ENCODE measurements at places on chromosomes 16 and 17.
A peak's percentile ranks its signal among the peaks of the same experiment; 100 is the strongest.

DNA sequence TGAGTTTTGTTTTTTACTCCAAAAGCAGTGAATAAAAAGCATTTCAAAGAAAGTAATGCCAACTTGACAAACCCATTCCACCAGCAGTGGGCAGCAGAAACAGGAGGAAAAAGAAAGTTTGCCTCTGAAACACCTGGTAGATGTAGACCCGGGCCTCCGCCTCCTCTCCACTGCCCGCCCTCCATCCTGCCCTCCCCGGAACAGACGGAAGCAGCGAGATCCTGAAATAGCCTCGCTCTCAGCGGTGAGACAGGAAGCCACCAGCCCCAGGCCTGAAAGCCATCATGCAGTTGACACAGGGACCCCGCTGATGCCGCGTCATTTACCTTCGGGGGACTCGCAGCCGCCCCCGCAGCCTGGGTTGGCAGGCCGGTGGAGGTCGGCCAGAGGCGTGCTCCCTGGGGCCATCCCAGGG lies 67.8 kb downstream of the C16orf78 start:
- DNase-seq: peak; percentile 61

DNA sequence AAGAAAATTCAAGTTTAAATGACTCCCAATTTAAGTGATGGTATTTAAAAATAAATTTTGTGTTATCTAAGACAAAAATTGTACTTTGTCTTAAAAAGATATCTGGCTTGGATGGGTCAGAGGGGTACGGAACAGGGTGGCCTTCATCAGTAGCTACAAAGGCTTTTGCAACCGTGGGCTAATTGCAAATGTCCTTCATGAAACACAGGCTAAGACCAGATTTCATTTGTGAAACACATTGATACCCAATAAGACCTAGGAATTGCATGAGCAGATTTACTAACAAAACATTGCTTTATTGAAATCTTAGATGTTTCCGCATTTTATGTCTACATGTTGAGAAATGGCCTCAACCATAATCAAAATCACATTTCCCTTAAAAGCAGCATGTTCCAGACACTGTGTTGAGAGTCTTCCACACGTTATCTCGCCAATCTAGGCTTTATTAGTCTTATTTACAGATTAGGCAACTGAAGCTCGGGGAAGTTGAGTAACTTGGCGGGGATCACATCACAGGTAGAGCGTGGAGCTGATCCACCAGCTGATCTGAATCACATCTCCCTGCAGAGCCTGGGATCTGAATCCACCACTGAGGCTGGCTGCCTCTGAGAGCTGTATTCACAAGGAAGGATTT lies 21.8 kb downstream of the FBXO39 start:
- DNase-seq: no peak

DNA sequence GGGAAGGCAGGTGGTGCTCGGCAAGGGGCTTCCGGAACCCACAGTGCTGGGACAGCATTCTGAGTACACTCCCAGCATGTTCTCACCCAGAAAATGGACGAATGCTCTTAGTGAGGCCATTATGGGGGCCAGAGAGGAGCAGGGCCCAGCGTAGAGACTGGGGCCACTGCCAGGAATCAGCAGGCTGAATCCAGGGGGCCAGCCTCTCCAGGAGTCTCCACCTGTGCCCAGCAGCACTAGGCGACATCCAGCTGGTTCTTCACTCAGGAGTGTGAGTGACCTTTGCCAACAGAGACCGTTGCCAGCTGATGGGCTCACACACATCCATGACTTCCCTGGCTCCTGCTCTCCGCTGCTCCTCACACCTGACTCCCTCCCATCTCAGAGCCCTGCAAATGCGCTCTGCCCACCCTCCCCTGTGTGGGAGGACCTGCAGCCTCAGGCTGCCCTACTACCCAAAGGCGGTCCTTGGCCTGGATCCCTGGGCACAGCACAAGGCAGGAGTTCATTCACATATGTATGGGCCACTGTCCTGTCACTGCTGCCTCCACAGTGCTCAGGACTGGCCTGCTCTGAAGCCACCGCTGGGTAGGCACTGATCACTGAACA lies 5.1 kb downstream of the RHBDF1 start:
- DNase-seq: no peak

- DNase-seq: no peak
Observed at GRCh38 chr16:3696425-3697218, 20.7 kb downstream of the TRAP1 start.

- DNase-seq: no peak
Observed at GRCh38 chr17:51014129-51014528, 106.5 kb downstream of the SPAG9 start.

- no peak for DNase-seq
Observed at GRCh38 chr17:70235252-70235651, 65.9 kb downstream of the KCNJ2 start.

DNA sequence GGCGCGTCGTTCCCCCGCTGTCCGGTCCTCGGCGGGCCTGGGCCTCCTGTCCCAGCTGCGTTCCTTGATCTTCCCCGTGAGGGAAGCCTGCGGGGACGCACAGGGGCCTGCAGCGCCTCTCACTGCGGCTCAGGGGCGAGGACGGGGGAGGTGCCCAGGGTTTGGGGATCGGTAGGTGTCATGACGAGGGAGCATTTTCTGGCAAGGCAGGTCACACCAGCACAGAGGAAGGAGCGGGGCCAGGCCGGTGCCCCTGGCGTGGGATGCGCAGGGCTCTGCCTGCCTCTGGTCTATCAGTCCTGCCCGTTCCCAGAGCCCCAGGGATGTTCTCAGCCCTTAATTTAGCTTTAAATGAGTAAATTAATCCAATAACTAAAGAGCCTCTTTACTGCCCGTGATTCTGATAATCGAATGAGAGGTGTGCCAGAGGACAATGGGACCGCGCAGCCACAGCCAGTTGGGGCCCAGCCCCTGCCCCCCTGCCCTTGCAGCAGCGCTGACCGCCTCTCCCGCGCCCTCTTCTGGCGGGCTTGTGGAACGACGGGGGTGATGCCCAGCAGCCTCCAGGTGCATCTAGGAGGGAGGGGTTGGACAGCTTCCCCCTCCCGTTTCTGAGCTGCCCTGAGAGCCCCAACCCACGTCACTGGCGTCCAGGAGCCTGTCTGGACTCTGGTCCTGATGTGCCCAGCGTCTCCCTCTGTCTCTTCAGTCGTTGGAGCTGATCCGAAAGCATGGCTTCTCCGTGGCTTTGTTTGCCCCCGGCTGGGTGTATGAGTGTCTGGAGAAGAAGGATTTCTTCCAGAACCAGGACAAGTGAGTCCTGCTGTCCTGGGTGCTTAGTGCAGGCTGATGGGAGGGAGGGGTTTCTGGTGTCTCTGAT lies 7.9 kb downstream of the ENGASE start:
- no peak for DNase-seq
